ENCODE measurements at places on chromosomes 16 and 17.
A peak's percentile ranks its signal among the peaks of the same experiment; 100 is the strongest.

DNA sequence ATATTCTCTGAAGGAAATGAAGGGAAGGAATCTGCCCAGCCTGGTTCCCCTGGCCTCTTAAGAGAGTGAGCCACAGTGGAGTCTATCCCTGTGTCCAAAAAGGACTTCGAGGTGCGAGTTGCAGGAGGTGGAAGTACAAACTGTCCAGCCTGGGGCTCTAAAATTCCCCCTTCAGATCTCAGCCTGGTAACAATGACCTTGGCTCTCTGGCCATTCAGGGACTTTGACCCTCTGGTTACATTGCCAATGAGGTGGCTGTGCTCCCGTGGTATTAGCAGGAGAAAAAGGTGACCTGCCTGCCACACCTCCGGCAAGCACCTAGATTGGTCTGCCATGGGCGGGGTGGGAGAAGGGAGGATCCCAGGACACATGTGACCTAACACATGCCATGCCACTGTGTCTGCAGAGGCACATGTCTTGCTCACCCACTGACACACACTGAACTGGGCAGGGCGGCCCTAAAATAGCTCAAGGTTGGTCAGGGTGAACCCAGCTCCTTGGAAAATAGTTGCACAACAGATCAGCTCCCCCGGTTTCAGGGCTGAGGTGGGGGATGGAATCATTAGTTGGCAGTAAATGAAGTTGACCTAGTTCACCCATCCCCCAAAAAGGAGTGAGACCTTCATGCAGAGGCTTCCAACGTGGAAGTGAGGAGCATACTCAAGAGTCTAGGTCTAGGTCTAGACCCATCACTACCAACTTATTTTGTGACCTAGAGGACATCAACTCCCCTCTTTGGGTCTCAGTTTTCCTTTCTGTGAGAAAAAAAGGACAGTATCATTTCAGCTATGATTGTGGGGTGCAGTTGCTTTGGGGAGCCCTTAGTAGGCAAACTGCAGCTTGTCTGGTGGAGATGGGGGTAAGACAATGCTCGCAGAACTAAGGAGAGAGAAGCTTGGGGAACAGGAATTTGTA lies 2.2 kb downstream of the NR1D1 start:
- peak; percentile 27 for DNase-seq

GRCh38 chr16:48194828-48195556 lies 39.2 kb upstream of the ABCC12 start:
- no peak for DNase-seq

- no peak for DNase-seq
Observed at GRCh38 chr17:71500761-71501555, 619.9 kb upstream of the SOX9 start.

DNA sequence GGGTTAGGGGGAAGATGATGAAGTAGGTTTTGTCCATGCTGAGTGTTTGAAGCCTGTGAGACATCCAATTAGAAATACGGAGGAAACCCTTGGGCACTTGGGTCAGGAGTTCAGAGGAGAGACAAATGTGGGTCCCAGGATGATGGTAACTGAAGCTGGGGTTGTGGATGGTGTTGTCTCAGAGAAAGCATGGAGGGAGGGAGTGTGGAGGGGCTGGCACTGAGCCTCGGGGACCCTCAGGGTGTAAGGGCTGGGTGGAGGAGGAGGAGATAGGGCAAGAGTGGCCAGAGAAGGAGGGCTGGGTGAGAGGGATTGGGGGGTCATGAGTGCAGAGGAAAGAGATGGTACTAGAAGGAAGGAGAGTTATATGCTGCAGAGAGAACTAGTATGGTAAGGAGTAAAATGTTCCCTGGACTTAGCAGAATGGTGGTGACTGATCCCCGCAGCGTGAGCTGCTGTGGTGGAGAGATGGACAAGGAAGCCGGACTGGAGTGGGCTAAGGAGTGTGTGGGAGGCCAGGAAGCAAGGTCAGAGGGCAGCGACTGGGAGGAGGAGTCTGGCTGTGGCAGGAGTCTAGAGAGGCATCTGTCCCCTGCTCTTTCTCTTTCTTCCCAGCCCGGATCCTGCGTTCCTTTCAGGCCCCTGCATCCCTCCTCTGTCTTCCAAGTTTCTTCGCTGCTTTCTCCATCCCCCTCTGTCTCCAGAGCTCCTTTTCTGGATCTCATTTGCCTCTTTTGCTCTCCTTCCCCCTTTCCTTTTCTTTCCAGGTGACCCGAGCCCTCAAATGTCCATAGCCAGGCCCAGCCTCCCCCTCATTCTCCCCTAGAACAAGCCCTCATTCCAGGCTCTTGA lies 3.9 kb upstream of the COL1A1 start:
- DNase-seq, result no peak

GRCh38 chr16:11181899-11182279 lies 74.1 kb downstream of the SOCS1 start:
- peak; percentile 51 for DNase-seq

DNA sequence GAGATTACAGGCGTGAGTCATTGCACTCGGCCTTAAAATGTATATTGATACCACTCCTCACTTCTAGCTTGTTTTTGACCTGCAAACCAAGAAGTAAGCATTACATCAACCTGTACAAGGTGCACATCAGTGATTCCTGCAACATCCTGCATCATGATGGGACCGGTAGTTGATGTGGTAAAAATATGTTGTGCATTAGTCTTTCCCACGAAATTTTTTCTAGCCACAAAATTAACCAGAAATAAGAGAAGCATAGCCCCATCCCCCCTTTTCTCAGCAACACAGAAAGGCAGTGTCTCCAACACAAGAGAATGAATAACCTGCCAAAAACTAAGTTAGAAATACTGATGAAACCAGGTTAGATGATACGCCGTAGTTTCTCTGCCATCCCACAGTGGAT lies 21.1 kb upstream of the NSMCE1 start:
- DNase-seq, result no peak

GRCh38 chr17:28404812-28405570 lies 1.0 kb downstream of the SLC46A1 start:
- no peak for DNase-seq

DNA sequence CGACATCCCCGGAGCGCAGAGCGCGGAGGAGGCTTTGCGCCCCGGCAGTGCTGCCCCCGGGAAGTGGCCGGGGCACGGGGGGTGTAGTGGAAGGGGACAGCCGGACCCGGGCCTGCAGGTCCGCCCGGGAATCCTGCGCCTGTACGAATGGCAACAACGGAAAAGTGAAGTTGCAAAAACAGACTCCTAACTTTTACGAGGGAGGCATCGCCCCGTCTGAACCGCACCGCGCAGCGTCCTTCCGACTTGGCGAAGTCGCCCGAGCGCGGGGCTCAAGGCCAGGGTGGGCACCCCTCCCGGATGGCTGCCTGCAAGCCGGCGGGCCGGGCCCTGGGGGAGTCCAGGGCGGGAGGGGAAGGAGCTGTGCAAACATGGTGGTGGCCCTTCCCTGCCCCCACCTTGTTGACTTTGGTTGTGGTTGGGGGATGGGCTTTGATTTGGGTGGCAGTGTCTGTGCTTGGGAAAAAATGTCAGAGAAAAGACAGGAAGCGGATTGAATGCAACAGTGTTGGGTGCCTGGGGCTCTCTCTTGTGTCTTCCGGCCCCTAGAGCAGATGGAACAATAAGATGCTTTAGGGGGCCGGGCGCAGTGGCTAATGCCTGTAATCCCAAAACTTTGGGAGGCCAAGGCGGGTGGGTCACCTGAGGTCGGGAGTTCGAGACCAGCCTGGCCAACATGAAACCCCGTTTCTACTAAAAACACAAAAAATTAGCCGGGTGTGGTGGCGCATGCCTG lies 675 bp downstream of the RNF213 start:
- peak; percentile 59 for DNase-seq

DNA sequence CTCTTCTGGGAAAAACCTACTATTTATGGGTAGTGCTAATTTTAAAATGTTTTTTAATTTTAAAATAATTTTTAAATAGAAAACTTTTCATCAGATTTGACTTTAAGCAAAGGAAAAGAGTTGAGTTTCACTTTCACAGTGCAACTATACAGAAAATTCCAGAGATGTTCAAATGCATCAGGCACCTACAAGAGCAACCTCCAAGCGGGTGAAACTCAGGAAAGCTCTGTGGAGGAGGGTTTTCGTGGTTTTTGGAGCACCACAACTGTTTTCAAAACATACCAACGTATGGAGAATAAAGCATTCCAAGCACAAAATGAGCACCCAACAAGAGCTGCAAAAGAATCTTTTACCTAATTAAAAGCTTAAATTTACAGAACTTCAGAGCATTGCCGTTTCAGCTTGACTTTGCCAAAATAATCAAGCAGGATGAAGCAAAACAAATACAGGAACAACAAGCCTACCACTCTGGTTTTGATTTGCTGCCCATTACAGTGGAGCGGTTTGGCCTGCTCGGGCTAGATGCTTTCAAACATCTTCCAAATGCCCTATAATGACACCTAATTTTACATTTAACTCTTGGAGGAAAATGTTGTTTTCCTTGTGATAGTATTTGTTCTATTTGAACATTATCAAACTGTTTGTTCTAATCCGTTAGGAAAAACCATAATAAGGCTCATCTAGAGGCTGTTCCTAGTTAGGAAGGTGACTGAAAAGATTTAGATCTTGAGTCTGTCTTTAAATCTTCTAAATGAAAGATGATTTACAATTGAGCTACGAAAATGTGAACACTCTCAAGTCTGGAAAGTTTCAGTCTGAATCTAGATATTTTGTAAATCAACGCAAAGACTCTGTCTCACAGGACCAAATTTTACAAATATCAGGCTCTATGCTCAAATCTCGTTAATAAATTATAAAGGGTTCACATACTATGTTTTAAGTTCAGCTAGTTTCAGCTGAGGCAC lies 34.5 kb downstream of the NACA2 start:
- DNase-seq, result no peak

DNA sequence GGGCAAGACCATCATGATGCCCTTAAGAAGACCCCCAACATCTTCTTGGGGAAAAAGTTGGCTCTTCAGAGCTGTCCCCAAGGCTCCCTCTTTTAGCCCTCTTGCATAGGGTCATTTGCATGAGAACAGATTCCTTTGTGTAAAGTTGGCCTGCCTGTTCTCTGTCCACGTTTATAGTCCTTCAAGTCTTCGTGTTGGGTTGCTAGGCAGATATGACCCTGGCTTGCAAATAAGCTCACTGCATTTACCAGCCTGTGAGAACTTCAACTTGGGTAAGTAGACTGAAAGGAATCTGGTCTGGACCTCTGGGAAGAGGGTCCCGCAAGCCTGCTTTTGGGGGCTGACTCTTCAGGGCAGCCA lies 2.9 kb downstream of the ARSG start:
- no peak for DNase-seq

- no peak for DNase-seq
Observed at GRCh38 chr17:32626379-32626791, 139.6 kb downstream of the CDK5R1 start.

DNA sequence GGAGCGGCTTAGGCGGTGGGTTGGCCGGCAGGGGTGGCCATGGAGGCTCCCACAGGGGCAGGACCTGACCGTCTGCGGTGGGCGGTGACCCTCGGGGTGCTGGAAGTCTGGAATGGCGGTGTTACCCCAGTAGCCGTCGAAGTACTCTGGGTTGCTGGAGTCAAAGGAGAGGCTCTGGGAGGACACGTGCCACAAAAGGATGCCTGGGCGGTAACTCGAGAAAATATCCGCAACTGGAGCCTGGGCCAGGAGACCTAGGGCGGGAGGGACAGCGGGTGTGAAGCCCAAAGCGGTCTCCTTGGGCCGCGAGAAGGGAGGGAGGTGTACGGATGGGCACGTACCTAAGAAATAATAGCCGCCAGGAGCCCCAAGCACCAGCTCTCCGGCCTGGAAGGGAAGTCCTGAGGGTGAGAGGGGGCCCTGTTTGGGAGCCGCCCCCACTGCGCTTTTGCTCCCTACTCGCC lies 4.6 kb downstream of the ITGA2B start:
- DNase-seq, result no peak

- no peak for DNase-seq
Observed at GRCh38 chr16:52785653-52786052, 238.7 kb upstream of the TOX3 start.

GRCh38 chr17:39562976-39563375 lies 44.7 kb downstream of the NEUROD2 start:
- DNase-seq, result no peak

GRCh38 chr17:17153071-17153470 lies 53.1 kb downstream of the PLD6 start:
- no peak for DNase-seq

DNA sequence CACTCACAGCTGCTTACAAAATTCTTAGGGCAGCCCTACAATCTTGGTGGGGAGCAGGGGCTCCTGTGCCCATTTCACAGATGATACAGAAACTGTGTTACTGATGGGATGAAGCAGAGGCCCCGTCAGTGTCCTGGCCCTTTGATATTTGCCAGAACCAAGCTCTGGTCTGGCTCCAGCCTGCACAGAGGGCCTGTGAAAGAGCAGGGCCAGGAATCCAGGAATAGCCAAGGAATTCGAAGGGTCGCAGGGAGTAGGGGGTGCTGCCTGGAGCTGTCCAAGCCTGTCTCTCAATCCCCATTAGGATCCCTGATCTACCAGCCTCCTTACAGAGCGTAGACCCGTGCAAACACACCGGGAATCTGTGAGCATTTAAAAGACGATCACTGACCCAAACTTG lies 86.3 kb upstream of the RCVRN start:
- DNase-seq, result no peak

DNA sequence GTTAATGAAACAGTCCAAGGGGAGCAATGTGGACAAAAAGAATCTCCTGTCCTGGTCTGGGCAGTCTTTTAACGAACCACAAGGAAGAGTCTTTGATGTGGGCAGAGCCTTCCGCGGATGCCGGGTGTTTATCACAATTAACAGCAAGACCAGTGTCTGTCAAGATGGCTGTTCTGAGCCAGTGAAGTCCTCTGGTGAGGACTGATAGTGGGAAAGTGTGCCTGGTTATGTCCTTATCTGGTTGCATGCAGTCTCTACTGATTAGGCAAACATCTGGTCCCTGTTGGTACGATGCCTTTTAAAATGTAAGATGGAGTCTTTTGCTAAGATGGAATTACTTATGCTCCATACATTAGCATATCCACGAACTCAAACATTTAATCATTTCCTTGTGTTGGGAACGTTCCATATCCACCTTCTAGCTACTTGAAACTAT lies 88.5 kb downstream of the ZNF18 start:
- no peak for DNase-seq
